Karpas-422 (cell line): ENCODE measurements at places on chromosomes 5 and 9. TPM values are rescaled to one million over a fixed set of nuclear protein-coding genes. Genes with fewer than 3 reads are reported as not detected.

GRCh38 chr5:87150630-87151029 is 117.1 kb upstream of the RASA1 start:
- no peak for DNase-seq

- DNase-seq: no peak
These were observed 113.3 kb downstream of the FGF10 start for GRCh38 chr5:44275908-44276307.

DNA sequence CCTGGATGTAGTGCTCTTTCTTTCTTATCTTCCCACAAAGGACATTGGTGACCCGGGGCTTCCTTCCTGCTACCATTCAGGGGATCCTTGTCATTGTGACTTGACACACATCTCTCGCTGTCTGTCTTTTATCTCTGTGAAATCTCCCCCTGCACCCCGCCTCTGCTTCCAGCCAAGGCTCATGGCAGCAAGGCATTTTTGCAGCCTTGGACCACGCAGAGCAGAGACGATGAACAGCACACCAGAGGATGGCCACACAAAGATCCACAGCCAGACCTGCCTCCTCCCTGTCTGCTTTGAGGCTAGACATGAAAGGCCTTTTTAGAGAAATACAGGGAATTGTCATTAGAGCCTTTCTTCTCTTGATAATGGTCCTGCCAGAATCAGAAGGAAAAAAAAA is 549.1 kb downstream of the CDK5RAP2 start:
- no peak for DNase-seq

- no peak for DNase-seq
These were observed 212.0 kb downstream of the ADAMTS12 start for GRCh38 chr5:33679791-33680190.

DNA sequence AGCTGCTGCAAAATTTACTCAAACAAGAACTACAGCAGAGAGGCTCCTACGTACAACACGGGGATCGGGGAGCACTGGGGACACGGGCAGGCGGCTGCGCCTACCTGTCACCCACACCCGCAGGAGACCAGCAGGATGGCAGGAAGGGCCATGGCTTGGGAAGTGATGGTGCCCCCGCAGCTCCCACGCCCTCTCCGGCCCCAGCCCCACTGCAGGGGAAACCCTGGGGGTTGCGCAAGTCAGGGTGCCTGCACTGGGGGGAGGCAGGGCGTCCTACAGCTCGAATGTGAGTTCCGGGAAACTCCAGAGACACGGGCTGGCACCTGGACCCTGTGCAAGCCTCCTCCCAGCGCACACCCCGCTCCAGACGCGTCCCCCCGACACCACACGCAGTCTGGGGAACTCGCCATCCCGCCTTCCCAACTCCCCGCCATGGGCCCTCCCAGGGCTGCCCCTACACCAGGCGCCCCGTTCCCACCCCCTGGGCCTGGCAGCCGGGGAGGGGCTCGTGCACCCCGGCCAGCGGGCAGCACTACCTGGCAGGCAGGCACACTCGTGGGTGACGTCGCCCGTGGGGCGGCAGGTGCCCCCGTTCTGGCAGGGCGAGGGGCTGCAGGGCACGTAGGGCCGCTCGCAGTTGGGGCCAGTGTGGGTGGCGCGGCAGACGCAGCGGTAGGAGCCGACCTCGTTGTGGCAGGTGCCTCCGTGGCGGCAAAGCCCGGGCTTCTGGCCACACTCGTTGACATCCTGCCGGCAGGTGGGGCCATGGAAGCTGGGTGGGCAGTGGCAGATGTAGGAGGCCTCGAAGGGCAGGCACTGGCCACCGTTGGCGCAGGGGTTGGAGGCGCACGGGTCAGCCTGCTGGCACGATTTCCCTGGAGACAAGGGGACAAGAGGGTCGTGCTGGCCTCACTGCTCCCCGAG is 23.3 kb downstream of the NOTCH1 start:
- no peak for DNase-seq

GRCh38 chr9:2154731-2155130 is 139.6 kb downstream of the SMARCA2 start:
- DNase-seq: no peak

GRCh38 chr9:7782400-7783120 is 17.0 kb downstream of the DMAC1 start:
- no peak for DNase-seq

DNA sequence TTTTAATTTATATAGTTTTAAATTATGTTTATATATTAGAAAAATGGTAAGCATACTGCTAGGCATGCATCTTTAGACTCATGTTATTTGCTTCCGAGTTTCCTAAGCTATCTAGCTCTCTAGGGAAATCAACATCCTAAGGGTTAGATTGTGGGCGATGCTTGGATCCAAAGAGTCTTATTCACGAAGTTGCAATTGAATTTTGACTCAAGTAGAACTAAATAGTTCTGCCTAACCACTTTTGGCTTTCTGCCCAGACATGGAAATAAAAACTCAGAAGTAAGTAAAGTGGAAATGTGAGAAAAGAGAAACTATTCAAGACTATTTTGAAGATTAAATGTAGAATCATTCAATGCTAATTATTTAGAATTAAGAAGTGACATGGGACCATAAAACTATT is 440.4 kb downstream of the CDH18 start:
- DNase-seq: no peak

DNA sequence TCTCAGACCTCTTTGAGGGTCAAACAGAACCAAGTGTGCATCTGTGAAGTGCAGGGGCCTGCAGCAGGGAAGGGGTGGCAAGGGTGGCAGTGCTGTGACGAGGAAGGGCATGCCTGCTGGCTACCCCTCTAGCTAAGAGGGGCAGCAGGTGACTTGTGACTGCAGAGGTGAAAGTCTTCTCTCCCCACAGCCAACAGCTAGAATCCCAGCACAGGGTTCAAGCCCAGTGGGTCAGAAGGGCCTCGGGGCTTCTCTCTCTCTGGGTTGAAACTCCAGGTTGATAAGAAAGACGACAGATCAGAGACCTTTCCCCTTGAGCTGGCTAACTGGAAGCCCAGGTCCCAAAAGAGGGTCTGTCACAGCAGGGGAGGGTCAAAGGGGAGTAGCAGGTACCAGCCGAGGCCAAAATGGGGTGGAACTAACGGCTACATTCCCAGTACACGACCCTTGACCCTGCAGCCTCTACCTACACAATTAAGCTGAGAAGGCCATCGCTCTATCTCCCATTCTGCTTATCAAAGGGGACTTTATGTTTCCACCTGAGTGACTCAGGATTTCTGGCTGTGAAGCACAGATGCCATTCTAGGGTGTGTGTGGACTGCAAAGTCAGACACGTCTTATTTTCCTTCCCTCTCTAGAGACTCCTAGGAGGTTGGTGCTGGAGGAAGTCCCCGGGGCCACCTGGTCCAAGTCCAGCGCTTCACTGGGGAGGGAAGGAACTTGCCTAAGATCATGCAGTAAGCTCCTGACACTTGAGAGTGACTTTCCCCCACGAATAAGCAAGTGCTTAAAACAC is 14.6 kb downstream of the ANKS6 start:
- no peak for DNase-seq

- DNase-seq: no peak
These were observed 32.9 kb upstream of the PSD2 start for GRCh38 chr5:139762615-139763170.

GRCh38 chr9:6787793-6788161 is 30.0 kb downstream of the KDM4C start:
- DNase-seq: no peak

- DNase-seq: no peak
These were observed 477.8 kb downstream of the SPATA31A7 start for GRCh38 chr9:61667559-61668121.

- no peak for DNase-seq
These were observed 35.1 kb upstream of the CCDC152 start for GRCh38 chr5:42721484-42721883.

DNA sequence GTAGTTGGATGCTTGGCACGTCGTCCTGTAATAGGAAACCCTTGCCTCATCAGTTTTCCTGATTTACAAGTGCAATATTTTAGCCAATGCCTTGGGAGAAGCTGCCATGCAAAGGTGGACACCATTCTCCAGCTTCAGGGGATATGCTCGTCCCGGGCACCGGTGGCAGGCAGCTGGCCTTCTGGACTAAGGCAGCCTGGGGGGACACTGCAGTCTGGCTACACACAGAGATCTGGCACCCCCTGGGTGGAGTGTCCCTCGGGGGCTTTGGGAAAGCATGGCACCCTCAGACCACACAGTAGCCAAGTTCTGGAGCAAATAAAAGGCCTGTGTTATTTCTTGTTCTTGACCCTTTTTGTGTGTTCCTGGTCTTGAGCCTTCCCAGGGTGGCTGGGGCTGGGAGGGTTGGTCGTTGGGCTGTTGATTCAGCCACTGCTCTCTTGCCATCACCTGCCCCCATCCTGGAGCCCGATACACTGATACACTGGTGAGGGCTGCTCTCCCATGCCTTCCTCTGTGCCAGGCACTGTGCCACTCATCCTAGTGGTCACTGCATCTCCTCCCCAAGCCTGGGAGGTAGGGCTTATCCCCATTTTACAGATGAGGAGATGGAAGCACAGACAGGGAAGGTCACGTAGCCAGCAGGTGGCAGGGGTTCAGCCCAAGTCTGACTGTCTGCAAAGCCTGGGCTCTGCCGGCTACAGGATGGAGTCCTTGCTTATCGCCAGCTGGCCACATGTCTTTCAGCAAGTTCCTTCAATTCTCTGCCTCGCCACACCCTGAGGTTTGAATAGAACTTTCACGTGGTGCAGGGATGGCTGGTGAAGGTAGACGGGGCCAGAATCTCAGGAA is 134.1 kb downstream of the RGS3 start:
- DNase-seq: no peak

- DNase-seq: no peak
These were observed 141.9 kb upstream of the EFNA5 start for GRCh38 chr5:107812570-107813141.

GRCh38 chr5:171102877-171103610 is 206.0 kb upstream of the TLX3 start:
- no peak for DNase-seq

- DNase-seq: no peak
These were observed 35.7 kb downstream of the NSD1 start for GRCh38 chr5:177169271-177169670.

Gene FBP2
- total RNA-seq: not detected in 2 replicates

Gene CDC20B
- total RNA-seq: not detected in 2 replicates

Gene PCDHA9
- total RNA-seq: not detected in 2 replicates

Gene CAVIN4
- 0.47 and 0.67 TPM in 2 replicates for total RNA-seq

Gene ATG10
- 15.4 and 16.8 TPM in 2 replicates for total RNA-seq

Gene FAM170A
- total RNA-seq: not detected in 2 replicates

Gene BTNL9
- 1.3 TPM in 1 of 2 replicates, not detected in the other for total RNA-seq
